Natural killer cell treated with Interleukin-12 subunit alpha and Interleukin-12 subunit beta and Interleukin-15 and Interleukin-18, amount 100 ng/mL, for 72 hours (primary cell): ENCODE measurements at places on chromosomes 7 and 10. TPM values are rescaled to one million over a fixed set of nuclear protein-coding genes. Genes with fewer than 3 reads are reported as not detected.

TCERG1L gene
- 0.81 TPM for total RNA-seq

CALCR gene
- total RNA-seq: not detected

ZNF32 gene
- 4.9 TPM for total RNA-seq

PDAP1 gene
- 114 TPM for total RNA-seq

TMEM196 gene
- total RNA-seq: not detected

HKDC1 gene
- not detected for total RNA-seq

PNLIPRP1 gene
- not detected for total RNA-seq

FAM13C gene
- not detected for total RNA-seq

MYPN gene
- total RNA-seq: not detected

SAMD9L gene
- 30.7 TPM for total RNA-seq

PRKCQ gene
- 55.3 TPM for total RNA-seq

OR2A1 gene
- not detected for total RNA-seq

CLCN1 gene
- 0.10 TPM for total RNA-seq

TMEM213 gene
- not detected for total RNA-seq

PTN gene
- total RNA-seq: not detected

ATAD1 gene
- 65.2 TPM for total RNA-seq

TFEC gene
- total RNA-seq: not detected

CCDC172 gene
- not detected for total RNA-seq

CALML3 gene
- total RNA-seq: not detected

TUBAL3 gene
- total RNA-seq: 0.19 TPM

IDI2 gene
- total RNA-seq: not detected

OPALIN gene
- not detected for total RNA-seq

ASAH2 gene
- total RNA-seq: 6.0 TPM

CYP26C1 gene
- total RNA-seq: not detected

DKK1 gene
- total RNA-seq: not detected

PSD gene
- total RNA-seq: 2.3 TPM

LIPJ gene
- not detected for total RNA-seq

TLX1 gene
- not detected for total RNA-seq

SPDYE18 gene
- 0.45 TPM for total RNA-seq

IFIT3 gene
- total RNA-seq: 3.0 TPM

C7orf25 gene
- 4.1 TPM for total RNA-seq

GRID2IP gene
- total RNA-seq: 0.29 TPM

PDZD7 gene
- total RNA-seq: 0.17 TPM

NKX1-2 gene
- not detected for total RNA-seq

ACSL5 gene
- total RNA-seq: 111 TPM

EN2 gene
- 0.07 TPM for total RNA-seq

GRM8 gene
- total RNA-seq: not detected

DNAJC12 gene
- 2.3 TPM for total RNA-seq

ITPRID1 gene
- total RNA-seq: not detected

TSPAN12 gene
- total RNA-seq: not detected

C10orf67 gene
- total RNA-seq: not detected

DGKI gene
- 4.4 TPM for total RNA-seq

ANK3 gene
- 22.0 TPM for total RNA-seq

TDRD1 gene
- not detected for total RNA-seq
